Stimulated activated naive CD8-positive, alpha-beta T cell treated with anti-CD3 and anti-CD28 coated beads, Interleukin-15, Interleukin-2, amounts not matched to agents 100 U/mL and 50 U/mL, for 24 hours (primary cell): ENCODE measurements at places on chromosomes 1 and 21.

DNA sequence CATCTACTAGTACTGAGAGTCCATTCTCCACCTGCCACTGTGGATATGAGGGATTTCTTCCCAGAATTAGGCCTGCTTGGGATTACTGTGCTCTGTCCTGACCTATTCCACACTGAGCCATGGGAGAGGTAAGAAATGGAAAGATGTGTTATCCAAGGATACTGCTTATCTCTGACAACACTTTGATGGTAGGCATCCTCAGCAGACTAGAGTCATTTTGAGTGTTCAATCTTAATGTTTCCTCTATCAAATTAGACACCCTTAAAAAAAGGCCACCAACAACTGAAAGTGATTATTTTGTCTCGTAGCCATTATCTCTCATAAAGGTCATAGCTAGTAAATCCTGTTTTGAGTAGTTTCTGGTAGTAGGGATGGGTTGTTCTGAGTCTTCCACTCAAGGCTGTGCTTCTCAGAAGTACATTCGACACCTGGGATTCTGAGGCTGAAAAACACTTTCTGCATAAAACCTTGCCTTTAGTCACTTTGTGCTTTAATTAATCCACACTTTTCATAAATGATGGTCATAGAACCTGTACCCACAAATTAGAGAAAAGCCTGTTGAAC lies 8.8 kb downstream of the ATPAF1 start:
- DNase-seq, result no peak

DNA sequence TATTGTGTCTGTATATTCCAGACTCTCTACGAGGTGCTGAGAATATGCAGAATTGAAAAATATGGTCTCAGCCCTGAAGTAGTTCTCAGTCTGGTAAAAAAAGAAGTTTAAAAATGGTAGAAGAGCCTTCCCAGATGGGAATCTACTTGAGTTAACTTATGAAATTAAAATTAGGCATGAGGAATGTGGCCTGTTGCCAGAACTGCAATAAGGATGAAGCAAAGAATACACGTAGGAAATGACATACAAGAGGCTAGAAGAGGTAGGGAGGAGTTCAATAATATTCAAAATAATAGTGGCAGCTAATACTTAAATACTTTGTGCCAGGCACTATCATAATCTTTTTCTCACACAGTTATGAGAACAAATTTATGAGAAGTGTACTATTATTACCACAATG lies 6.3 kb downstream of the ASPM start:
- DNase-seq, result no peak

- DNase-seq, result no peak
Measured at GRCh38 chr1:183673605-183674323, 20.6 kb upstream of the APOBEC4 start.

DNA sequence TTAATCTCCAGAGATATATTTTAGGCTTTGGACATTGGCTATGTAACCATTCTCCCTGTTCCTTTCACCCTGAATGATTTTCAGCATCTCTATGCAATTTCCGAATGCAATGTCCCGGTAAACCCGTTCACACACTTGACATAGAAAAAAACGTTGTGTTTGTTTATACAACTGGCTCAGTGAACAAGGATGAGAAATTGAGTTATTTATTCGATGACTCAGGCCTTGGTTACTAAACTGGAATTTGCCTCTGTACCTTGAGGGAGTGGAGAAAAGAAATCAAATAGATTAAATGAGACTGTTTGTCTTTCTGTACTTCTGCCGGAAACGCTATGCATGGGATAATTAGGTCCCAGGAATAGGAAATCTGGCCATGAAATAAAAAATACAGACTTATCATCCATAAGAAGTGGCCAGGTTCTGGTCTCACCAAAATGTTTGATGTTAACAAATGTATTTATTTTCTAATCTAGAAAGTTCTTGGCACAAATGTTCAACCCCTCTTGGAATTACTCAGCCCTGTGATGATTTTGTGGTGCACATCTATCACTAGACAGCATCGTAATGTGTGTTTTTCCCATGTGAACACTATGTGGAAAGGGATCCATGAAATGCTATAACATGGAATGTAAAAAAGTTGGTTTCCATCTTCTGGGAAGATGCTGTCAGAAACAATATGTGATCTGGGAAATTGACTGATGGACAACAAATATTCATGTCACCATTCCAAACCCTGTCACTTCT lies 253.9 kb downstream of the DUSP10 start:
- no peak for DNase-seq

DNA sequence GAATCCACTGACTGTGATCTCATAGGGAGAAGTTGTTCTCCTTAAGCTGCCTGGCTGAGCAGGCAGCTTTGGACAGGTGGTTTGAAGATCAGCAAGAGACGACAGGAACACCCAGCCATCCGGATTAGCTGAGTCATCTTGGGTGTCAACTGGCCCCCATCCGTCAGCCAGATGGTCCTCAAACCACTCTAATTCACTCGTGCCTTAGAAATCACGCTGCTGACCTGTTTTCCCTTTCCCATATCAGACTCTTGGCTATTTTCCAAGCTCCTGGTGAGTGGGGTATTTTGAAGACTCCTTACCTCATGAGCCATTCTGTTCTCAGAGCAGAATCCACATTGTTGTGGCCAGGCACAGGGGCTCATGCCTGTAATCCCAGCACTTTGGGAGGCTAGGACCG lies 149.1 kb upstream of the L1TD1 start:
- DNase-seq, result no peak

DNA sequence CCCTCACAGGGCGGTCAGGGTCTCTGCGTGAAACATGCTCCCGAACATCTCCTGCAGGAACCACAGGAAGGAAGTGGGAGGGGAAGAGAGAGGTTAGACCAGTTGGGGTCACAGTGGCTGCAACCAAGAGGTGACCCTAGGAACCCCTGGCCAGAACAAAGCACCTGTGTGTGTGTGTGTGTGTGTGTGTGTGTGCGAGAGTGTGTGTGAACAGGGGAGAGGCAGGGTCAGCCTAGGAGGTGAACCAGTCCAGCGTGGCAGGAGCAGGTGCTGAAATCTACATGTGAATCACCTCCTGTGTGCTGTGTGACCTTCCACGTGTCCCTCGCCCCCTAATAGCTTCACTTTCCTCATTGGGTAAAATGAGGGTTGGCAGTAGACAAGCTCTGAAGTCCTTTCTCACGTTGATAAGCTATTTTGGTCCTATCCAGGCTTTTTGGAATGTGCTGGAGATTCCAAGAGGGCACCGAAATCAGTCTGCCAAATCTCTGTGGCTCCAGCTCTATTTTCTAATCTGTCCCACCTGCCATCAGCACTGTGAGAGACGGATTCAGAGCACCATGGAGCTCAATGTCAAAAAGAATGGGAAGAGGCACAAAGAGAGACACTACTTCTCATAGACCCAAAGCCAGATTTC lies 27.8 kb downstream of the SLC26A9 start:
- DNase-seq, result no peak

- DNase-seq, result no peak
Measured at GRCh38 chr1:173768827-173769226, 54.0 kb downstream of the KLHL20 start.

- DNase-seq, result no peak
Measured at GRCh38 chr1:208923456-208923855, 660.1 kb upstream of the CAMK1G start.

- no peak for DNase-seq
Measured at GRCh38 chr1:246083416-246083815, 423.7 kb downstream of the SMYD3 start.

GRCh38 chr1:41629141-41629540 lies 144.7 kb upstream of the EDN2 start:
- no peak for DNase-seq

DNA sequence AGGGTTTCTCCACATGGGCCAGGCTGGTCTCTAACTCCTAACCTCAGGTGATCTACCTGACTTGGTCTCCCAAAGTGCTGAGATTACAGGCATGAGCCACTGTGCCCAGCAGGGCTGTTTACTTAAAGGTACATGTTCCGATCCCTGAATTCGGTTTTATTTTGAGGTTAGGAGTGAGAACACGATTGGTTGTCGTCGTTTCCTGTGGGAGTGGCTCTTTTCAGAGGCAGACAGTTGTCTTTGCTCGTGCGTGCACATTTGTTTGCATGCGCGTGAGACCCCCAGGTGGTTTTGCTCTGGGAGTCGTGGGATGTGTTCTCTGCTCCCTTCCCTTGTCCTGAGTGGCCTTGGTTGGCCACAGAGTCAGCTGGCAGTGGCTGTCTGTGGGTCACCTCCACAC lies 60.2 kb downstream of the SKI start:
- no peak for DNase-seq

DNA sequence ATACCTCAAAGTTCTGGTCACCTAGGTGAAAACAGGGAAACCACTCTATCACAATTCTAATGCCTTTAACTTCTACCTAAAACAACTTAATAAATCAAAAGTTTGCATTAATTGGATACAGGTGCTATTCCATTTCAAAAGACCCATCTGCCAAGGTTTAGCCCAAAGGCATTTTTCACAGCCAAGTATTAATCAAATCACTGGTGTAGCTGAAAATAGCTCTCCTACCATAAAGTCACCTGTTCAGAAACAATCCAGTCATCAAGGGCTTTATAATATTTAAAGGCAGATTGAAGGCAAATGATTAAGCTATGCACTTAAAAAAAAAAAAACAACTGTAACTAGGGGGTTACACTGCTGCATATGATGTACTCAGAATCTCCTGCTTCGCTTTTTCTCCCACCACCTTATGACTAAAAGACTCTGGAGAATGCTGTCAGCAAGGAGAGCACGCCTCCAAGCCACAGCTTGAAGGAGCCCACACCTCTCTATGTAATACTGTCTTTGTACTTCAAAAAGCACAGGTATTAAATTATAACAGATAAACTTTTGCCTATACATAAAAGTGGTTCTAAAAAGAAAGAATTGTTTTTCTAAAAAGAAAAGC lies 20.5 kb downstream of the KIAA0319L start:
- DNase-seq, result no peak

GRCh38 chr1:178593515-178593914 lies 80.6 kb downstream of the TEX35 start:
- no peak for DNase-seq

DNA sequence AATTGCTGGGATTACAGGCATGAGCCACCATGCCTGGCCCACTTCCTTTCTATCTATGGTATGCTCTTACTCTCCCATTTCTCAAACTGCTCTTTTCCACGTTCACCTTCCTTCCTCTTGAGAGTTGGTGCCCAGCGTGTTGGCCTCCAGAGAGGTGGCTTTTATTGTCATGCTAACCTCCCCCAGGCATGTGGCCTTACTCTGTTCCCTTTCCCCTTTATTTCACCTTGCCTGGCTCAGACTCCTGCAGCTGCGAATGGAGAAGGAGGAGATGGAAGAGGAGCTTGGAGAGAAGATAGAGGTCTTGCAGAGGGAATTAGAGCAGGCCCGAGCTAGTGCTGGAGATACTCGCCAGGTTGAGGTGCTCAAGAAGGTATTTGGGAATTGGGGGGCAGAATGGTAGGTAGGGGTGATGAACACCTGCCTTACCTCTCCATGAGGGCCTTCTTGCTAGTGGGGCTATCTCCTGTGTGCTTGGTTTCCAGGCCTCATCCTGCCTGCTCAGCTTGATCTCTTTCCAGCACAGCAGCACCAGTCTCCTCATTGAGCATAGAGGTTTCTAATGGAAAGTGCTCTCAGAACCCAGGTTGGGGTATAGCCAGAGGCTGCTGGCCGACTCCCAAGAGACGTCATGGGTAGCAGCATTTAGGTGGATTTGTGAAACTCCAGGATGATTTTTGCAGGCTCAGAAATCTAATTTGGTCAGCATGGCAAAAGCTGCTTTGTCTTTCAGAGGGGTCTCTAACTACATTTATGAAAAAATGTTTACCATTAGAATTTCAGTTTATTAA lies 13.2 kb upstream of the TUFT1 start:
- DNase-seq, result no peak

- DNase-seq, result no peak
Measured at GRCh38 chr1:172761581-172762486, 102.9 kb downstream of the FASLG start.

DNA sequence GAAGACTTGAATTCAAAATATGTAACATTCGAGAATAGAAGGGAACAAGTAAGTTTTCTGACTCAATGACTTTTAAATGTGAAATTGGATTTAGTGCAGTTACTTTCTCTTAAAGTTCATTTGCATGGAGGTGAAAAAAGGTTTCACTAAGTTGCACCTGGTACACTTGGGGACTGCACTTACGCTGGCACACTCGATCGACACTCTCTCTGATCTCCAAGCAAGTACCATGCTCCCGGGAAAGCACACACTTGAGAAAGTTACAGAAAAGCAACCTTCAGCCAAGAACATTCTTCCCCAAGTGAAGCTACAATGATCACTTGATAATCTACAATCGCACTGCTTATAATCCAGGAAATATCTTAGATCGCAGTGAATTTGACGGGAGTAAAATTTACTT lies 63.1 kb downstream of the COQ8A start:
- DNase-seq, result no peak

- DNase-seq, result no peak
Measured at GRCh38 chr1:219299420-219299819, 125.7 kb downstream of the LYPLAL1 start.

DNA sequence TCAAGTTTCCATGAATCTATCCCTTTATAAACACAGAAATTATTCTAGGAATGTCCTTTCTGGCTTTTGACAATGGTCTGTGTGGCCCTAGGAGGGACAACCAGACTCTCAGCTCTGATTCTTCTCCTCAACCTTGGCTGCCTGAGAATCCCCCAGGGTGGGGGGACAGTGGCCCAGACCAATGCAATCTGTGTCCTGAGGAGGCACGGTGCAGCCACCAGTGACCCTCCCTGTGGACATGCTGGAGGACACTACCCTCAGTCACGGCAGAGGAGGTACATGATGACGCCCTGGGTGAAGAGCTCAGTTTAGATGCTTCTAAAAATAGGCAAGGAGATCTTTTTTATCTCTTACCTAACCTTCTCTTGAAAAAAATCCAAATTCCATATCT lies 91.7 kb downstream of the PGBD5 start:
- DNase-seq, result no peak

DNA sequence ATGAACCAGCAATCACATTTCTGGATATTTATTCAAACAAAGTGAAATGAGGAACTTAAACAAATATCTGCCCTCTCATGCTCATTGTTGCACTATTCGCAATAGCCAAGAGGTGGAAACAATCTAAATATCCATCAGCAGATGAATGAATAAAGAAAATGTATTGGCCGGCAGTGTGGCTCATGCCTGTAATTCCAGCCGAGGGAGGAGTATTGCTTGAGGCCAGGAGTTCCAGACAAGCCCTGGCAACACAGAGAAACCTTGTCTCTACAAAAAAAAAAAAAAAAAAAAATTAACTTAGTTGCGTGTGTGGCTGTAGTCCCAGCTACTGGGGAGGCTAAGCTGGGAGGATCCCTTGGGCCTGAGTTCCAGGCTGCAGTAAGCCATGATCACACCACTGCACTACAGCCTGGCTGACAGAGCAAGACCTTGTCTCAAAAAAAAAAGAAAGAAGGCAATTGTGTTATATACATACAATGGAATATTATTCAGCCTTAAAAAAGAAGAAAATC lies 191.4 kb downstream of the AKT3 start:
- DNase-seq, result no peak

DNA sequence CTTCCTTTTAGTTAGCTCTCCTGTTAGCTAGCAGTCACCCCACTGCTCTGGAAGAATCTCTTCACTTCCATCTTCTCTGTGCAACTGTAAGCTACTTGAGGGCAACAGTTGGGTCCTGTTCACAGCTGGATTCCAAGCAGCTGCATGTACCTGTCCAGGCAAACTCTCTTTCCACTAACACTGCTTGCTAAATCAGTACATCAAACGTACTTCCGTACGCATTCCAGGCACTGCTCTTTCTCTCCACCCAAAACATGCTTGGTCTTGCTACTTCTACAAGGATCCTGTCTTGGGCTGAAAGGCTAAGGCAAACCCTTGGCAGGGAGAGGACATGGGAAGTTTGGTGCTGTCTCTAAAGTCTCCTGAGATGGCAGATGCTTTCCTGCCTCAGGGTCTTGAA lies 139.2 kb upstream of the CACNA1E start:
- no peak for DNase-seq
